ENCODE measurements at places on chromosomes 7 and 10.

DNA sequence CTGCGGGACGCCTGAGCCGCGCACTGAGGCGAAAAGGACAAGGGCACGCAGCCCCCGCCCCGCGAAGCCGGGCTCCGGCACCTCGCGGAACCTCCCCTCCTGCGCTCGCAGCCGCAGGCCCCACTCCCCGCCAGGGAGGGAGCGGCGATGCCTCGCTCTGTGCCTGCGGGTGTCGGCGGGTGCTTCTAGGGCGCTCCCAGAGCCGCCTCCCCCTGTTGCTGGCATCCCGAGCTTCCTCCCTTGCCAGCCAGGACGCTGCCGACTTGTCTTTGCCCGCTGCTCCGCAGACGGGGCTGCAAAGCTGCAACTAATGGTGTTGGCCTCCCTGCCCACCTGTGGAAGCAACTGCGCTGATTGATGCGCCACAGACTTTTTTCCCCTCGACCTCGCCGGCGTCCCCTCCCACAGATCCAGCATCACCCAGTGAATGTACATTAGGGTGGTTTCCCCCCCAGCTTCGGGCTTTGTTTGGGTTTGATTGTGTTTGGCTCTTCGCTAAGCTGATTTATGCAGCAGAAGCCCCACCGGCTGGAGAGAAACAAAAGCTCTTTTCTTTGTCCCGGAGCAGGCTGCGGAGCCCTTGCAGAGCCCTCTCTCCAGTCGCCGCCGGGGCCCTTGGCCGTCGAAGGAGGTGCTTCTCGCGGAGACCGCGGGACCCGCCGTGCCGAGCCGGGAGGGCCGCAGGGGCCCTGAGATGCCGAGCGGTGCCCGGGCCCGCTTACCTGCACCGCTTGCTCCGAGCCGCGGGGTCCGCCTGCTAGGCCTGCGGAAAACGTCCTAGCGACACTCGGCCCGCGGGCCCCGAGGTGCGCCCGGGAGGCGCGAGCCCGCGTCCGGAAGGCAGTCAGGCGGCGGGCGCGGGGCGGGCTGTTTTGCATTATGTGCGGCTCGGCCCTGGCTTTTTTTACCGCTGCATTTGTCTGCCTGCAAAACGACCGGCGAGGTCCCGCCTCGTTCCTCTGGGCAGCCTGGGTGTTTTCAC, 519 bp downstream of the ITGB8 start:
- DNase-seq: peak; percentile 11

DNA sequence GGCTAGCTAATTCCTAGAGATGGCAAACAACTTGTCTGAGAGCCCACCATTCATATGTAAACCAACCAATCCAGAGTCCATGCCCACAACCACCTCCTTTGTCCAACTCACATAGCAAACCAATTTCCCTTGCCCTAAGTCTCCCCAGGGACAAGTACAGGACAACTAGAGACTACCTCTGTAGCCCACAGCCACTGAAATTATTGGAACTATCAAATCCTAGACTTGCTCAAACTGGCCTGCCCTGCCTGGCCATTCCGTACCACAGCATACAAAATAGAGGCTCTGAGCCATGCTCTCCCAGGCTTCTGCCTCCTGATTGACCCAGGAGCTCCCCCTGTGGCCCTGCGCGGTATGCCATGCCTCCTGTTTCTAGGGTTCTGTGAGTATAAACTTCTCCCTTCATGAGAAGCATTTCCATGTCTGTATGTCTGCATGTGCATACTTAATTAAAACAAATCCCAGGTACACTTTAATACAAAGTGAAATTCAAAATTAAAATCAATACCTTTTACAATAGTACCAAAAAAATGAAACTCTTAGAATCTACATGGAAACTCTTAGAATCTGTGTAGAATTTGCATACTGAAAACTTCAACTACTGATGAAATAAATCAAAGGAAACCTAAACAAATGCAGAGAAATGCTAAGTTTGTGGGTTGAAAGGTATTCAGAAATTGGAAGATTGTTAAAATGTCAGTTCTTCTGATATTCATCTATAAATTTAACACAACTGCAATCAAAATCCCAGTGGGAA, 4.0 kb upstream of the HECW1 start:
- peak; percentile 70 for DNase-seq

GRCh38 chr7:87810130-87810529, 66.0 kb downstream of the SLC25A40 start:
- no peak for DNase-seq

- DNase-seq: no peak
Measured at GRCh38 chr7:151020231-151020630, 4.1 kb downstream of the ATG9B start.

GRCh38 chr10:71245420-71246325, 33.3 kb downstream of the UNC5B start:
- DNase-seq: no peak

GRCh38 chr10:97095701-97096260, 90.0 kb downstream of the SLIT1 start:
- DNase-seq: no peak

- no peak for DNase-seq
Measured at GRCh38 chr10:17169803-17170202, 31.7 kb downstream of the TRDMT1 start.

- DNase-seq: no peak
Measured at GRCh38 chr7:110983822-110984456, 107.0 kb upstream of the LRRN3 start.

DNA sequence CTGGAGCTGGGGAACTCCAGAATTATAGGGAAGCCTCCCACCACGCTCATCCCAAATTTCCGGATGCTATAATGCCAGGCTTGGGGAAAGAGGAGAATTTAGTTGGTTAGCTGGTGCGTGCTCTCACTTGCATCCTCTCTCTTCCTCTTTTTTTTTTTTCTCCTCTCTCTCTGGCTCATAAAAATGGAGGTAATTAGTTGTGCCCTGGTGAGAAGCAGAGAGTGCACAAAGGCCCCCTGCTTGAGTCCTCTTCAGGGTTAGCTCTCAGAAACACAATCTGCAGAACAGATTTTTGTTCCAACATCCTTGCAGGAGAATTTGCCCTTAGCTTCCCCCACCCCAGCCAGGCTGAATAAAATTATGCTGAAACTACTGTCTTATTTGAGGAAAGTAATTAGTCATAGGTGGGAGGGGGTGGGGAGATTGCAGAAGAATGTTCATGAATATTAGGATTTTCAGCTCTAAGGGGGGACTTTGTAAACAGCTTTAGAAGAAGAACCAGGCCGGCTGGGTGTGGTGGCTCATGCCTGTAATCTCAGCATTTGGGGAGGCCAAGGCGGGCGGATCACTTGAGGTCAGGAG, 7.6 kb downstream of the SERPINE1 start:
- DNase-seq: no peak

DNA sequence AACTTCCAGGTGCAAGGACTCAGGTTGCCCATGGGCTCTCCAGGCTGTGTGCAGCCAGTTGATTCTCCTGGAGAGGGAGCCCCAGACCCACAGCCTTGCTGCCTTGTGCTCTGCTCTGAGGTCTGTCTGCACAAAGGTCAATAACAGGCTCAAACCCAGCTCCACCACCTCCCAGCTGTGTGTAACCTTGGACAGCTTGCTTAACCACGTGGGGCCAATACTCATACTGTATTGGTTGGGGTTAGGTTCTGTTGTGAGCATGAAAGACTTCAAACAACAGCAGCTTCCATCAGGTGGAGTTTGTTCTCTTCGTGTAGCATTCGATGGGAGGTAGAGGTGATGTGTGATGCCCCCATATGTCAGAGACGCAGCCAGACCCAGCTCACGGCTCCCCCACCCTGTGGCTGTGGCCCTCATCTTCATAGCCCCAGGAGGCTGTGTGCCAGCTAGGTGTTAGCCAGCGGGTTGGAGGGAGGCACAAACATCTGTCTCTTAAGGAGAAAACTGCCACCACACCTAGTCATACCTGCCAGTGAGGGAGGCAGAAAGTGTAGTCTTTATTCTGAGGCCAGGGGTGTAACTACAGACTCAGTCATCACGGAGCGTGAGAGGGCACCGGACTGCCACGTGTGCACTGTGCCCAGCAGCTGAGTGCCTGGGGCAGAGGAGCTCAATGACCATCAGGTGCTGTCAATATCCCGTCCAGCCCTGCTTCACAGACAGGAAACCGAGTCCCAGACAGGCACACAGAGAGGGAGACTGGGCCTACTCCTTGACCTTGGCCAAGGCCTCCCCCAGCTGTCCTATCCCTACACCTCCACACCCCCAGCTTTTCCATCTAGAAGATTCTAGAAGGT, 8.1 kb upstream of the POLD2 start:
- no peak for DNase-seq

DNA sequence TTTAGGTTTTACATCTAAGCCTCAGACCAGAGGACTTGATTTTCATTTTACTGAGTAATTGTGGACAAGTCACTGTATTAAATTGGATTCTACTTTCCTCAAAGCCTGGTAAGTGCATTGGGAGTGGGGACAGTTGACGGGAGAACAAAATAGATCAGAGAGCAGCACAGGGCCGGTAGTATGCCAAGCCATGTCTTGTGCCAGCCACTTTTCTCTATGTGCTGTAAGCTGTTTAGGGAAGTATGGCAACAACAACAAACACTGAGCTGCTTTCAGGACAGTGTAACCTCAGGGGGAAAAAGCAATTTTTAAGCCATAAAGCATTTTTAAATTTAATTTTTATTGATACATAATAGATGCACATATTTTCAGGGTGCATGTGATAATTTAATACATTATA, 365.9 kb upstream of the IGFBP3 start:
- DNase-seq: no peak

GRCh38 chr10:112115781-112116385, 67.7 kb downstream of the GPAM start:
- DNase-seq: peak; percentile 41

DNA sequence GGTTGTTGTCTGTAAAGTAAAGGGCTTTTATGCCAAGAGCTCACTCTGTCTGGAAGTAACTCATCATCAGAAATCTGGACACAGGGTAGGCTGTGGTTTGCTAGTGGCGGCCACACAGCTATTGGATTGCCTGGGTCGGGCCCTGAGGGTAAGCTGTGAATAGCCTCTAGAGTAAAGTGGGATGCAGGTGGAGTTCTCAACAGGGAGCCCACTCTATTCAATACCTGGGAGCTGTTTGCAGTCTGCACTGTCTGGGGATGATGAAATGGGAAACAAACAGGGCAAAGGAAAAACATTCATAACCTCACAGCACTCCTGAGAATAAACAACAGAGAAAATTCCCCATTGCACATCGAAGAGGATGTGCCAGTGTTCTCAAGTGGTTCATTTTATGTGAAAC, 582.6 kb downstream of the CALN1 start:
- no peak for DNase-seq

GRCh38 chr7:114819616-114820362, 102.1 kb upstream of the MDFIC start:
- no peak for DNase-seq

GRCh38 chr10:122551450-122551849, 9.1 kb upstream of the DMBT1 start:
- DNase-seq: peak; percentile 41

DNA sequence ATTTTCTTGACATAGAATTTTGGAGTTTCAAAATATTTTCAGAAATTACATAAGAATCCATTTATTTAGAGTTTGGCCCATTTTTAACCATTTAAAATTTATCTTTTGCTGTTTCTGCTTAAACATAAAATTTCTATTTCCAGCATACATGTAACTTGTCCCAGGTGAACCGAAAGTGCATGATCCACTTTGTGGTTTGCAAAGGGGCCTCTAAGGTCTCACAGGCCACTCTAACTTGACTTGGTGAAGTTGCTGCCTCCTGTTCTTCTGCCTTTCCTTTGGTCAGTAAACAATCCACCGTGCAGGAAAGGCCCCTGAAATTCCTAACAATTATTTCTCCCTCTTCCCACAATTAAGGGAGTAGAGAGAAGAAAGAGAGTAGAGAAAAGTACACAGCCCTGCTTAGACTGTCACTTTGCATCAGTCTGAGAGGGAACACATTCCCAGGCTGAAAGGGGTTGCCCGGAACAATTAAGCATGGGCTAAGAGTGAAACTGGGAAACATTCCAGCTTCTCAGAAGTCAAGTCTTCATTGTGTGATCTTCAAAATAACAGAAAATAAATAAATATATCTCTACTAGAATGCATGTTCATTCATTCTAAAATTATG, 79.5 kb upstream of the SEMA3A start:
- no peak for DNase-seq

- no peak for DNase-seq
Measured at GRCh38 chr10:77932016-77932715, 5.6 kb upstream of the DLG5 start.

GRCh38 chr7:28738412-28738811, 219.7 kb downstream of the TRIL start:
- DNase-seq: no peak

GRCh38 chr10:82757901-82758300, 882.9 kb downstream of the NRG3 start:
- DNase-seq: no peak

DNA sequence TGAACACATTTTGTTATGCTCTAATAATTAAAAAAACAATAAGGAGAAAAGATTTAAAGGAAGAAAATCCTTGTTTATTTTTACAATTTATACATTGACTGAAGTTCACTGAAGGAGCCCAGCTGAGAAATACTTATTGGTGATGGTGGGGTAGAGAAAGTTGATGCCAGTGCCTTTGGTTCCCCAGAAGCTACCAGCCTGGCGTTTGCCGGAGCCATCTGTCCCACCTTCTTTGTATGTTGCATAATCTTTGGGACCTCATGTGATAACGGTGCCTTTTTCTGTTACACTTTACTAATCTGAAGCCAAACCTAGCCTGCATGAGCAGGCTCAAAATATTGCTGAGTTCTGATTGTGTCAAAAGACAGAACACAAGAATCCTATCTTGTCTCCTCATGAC, 22.7 kb downstream of the ZNF365 start:
- DNase-seq: no peak

GRCh38 chr7:22487978-22488642, 11.9 kb downstream of the STEAP1B start:
- DNase-seq: no peak

- DNase-seq: no peak
Measured at GRCh38 chr7:159141660-159142059, 3.0 kb downstream of the VIPR2 start.

DNA sequence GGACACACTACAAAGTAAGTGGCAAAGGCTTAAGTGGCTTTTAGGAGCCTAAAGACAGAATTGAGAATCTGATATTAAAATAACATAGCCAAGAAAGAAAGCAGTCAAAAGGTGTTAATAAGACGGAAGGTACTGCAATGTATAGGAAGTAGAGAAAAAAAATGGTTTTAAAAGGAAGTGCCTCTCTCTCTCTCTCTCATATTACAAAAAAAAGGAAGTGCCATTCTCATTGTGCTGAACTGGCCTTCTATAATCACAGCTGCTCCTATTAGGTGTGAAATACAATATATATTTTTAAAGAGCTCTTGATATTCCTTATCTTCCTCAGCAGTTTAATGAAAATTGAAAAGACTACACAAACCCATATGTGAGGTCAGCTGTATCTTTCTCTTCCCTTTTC, 199.4 kb upstream of the NPVF start:
- no peak for DNase-seq
